ENCODE measurements at places on chromosomes 2 and 18.

DNA sequence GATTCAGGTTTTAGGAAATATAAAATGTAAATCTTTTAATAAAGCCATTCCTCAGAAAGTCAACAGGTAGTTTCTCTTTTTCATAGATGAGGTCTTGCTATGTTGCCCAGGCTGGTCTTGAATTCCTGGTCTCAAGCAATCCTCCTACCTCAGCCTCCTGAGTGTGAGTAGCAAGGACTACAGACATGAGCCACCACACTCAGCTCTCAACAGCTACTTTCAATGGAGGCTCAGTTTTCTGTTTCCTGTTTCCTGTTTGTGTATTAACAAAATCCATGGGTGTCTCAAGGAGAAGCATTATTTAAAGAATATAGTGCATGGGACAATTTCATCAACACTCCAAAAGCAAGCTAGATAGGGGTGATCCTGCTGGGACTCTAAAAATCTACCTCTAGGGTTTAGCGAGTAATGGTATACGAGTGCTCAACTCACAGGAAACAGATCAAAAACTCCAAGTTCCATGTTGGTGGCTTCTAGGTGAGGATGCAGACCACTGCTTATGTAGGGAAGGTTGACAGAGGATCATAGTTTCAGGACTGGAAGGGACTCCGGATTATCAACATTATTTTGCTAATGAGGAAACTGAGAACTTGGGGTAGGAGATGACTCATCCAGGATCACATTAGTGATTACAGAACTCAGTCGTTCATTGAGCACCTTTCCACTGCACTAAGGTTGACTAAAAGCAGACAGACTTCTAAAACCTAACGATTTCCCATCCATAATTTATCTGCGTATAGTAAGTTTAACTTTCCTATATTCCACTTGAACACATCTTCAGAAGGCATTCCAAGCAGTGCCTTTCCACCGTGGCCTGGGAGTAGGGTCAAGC, 61.7 kb upstream of the WIPF1 start:
- no peak for DNase-seq

DNA sequence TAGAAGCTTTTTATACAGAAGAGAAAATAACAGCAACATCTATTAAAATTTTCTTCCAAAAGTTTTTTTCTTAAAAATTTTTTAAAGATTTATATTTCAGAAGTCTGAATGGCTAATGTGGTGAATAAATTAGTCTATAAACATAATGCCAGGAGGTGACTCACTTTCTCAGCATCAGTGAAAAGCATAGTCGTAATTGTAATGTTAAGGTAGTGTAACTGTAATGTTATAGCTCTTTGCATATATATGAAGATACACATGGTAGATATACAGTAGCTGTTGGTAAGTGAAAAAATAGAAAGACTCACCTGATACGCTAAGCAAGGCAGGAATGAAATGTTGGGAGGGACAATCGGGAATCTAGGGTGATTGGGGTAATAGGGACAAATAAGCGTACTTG, 5.5 kb downstream of the TIMM21 start:
- no peak for DNase-seq

- DNase-seq: no peak
These were observed 58.1 kb upstream of the MYT1L start for GRCh38 chr2:2389215-2389614.

DNA sequence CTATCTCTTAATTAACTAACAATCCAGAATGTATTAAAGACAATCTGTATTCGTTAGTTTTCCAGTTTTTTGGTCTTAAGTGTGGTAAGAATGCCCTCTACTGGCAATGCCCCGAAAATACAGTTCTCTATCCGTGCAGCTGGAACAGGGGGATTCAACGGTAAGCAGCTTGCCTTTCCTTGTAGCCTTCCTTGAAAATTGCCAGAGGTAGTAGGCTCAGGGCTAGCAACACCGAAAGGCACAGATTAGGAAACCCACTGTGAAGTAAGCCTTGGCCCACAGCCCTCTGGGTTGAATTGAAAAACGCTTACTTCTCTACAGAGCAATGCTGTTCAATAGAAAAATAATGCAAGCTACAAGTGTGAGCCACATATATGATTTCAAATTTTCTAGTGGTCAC, 17.1 kb upstream of the VPS4B start:
- DNase-seq: no peak

Data from stimulated activated CD4-positive, alpha-beta T cell treated with anti-CD3 and anti-CD28 coated beads, Interleukin-1b, Interleukin-23, amount 100 ng/mL, for 24 hours (primary cell).